Foreskin melanocyte (primary cell): ENCODE measurements at places on chromosomes 7 and 10.

- no peak for DNase-seq
Measured at GRCh38 chr10:32951111-32951510, 6.9 kb downstream of the ITGB1 start.

DNA sequence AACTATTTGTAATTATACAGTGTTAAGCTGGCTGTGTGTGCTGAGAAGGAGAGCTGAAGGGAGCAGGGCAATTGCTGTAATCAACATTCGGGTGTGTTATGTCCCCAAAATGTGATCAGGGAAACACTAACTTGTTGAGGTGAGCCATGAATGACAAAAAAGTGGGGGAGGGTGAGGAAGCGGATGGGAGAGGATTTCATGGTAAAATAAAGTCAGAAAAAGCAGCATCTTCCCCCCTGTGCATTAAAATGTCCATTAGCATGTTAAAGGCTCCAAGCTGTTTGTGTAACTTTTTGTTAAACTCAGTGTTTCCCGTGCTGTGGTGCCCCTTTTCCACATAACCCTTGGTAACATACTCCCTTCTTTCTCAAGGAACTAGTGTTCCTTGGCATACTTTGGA is 84.9 kb downstream of the ARID5B start:
- DNase-seq = no peak

DNA sequence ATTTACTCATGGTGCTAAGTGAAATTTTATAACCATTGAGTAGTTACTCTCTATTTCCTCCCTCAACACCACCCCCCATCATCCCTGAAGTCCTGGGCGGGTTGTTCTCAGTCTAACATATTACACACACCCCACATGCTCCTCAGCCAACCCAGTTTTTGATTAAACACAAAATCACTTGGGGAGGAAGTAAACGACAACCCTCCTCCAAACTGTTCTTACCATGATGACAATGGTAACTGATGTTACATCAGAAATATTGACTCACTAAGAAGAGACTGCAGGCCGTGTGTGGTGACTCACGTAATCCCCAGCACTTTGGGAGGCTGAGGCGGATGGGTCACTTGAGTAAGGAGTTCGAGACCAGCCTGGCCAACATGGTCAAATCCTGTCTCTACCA is 44.2 kb downstream of the RAB11FIP2 start:
- no peak for DNase-seq

- DNase-seq = peak; percentile 19
Measured at GRCh38 chr7:20624666-20625385, 9.4 kb downstream of the ABCB5 start.

DNA sequence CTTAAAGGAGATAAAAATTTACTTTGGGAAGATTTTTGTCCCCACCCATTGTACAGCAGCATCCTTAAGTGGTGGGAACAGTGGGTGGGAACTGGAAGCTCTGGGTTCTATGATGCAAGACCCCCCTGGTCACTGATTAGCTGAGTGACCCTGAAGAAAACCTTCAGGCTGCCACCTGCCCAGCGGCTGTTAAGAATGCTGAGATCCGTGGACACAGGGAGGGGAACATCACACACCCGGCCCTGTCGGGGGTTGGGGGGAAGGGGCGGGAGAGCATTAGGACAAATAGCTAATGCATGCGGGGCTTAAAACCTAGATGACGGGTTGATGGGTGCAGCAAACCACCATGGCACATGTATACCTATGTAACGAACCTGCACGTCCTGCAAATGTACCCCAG is 14.5 kb downstream of the CARD11 start:
- no peak for DNase-seq

GRCh38 chr10:69916118-69916517 is 114.4 kb downstream of the COL13A1 start:
- DNase-seq = no peak

DNA sequence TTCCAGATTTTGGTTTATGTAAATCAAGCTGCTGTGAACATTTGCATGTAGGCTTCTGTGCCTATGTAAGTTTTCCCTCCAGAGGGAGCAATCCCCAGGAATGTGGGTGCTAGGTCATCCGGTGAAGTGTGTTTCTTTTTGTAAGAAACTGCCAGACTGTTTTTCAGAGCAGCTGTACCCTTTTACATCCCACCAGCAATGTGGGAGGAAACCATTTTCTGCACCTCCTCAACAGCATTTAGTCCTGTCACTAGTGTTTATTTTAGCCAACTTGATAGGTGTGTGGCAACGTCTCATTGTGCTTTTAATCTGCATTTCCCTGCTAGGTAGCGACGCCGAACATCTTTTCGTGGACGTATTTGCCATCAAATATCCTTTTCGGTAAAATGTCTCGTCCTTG is 395.7 kb upstream of the FOXK1 start:
- DNase-seq = no peak

- DNase-seq = no peak
Measured at GRCh38 chr10:1291178-1292090, 235.2 kb downstream of the WDR37 start.

DNA sequence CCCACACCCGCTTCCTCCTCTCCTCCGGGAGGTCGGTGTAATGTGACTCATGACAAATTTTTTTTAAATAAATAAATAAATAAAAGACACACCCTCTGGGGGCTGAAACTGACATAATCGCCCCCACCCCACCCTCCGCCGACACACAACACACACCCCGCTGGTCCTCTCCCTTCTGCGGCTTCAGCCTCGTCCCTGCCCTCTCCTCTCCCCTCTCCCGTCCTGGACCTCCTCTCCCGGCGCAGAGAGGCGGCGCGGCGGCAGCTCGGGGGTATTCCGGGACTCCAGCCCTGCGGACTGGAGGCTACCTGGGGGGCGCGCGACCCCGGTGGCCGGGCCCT is 686 bp downstream of the ABI1 start:
- peak; percentile 56 for DNase-seq

GRCh38 chr10:97894092-97894491 is 44.4 kb downstream of the GOLGA7B start:
- DNase-seq = no peak

GRCh38 chr7:100604976-100605911 is 3.1 kb downstream of the PCOLCE start:
- DNase-seq = no peak

DNA sequence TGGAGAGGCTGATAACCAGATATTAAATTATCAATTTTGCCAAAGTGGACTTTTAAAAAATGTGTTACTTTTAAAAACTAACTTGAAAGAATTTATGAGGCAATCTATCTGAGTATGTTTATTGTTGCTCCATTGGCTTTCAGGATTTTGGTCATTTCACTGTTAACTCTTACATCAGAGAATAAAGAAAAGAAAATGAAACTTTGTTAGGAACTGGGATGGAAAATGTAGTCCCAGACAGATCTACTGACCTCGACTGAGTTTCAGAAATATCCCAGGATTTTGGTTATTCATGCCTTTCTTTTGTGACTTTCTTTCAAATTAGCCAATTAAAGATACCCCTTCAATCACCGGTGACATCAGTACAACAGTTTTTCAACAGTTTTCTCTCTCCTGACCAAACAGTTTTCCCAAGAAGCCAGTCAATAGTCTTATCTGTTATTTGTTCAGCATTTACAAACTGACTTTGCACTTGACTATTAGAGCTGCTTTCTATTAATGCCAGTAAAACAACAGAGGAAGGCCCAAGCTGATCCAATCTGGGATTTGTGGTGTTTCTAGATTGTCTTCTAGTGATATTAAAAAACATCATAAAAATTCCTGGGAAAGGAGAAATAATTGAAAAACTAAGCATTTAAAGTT is 35.8 kb downstream of the NRBF2 start:
- DNase-seq = no peak

GRCh38 chr7:23222439-23223030 is 24.0 kb upstream of the GPNMB start:
- DNase-seq = no peak

GRCh38 chr10:132752378-132752777 is 33.6 kb downstream of the NKX6-2 start:
- no peak for DNase-seq

GRCh38 chr7:128935342-128935730 is 2.4 kb upstream of the IRF5 start:
- DNase-seq = no peak

GRCh38 chr10:1290071-1290471 is 233.9 kb downstream of the WDR37 start:
- DNase-seq = no peak

GRCh38 chr10:30786131-30786530 is 156.6 kb upstream of the LYZL2 start:
- peak; percentile 10 for DNase-seq

DNA sequence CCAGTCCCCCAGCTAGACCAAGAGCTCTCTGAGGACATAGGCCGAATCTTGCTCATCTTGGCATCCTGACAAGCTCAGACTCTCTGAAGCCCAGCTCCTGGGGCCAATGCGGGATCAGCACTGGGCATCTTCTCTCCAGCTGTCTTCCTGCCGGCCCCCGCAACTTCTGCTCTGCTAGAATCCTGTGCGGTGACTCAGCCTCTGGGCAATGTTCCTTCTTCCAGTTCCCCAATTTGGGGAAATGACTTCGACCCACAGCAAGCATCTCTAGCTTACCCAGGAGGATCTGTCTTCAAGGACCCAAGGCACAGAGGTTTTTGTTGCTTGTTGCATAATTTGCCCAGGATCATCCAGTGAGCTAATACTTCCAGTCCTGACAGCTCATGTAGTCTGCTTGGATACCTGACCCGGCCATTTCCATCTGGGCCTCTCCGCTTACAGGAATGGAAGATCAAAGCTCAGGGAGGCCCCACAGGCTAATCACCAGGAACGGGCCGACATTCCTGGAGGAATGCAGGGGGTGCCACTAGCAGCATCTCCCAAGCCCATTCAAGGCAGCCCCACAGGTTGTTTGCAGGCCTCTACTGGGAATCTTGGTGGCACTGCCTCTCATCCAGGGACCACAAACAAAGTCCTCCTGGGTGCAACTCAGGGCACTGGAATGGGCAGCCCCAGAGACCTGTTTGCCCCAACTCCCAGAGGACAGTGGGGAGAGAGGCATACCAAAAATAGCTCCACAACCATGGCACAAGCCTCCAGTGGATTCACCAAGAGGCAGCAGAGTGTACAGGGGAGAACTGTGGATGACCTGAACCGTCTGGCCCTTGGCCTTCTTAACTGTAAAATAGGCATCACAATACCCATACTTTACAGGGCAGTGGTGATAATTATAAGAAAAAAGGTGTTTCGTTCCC is 151.9 kb downstream of the NEURL1 start:
- DNase-seq = no peak

- DNase-seq = peak; percentile 95
Measured at GRCh38 chr10:32958085-32959005, at the start of gene ITGB1. Gene ITGB1 (minus strand): TSS chr10:32958230. CDS start chr10:32935558, 22,672 bp downstream.

GRCh38 chr7:144379776-144380384 is 23.6 kb downstream of the NOBOX start:
- DNase-seq = no peak

DNA sequence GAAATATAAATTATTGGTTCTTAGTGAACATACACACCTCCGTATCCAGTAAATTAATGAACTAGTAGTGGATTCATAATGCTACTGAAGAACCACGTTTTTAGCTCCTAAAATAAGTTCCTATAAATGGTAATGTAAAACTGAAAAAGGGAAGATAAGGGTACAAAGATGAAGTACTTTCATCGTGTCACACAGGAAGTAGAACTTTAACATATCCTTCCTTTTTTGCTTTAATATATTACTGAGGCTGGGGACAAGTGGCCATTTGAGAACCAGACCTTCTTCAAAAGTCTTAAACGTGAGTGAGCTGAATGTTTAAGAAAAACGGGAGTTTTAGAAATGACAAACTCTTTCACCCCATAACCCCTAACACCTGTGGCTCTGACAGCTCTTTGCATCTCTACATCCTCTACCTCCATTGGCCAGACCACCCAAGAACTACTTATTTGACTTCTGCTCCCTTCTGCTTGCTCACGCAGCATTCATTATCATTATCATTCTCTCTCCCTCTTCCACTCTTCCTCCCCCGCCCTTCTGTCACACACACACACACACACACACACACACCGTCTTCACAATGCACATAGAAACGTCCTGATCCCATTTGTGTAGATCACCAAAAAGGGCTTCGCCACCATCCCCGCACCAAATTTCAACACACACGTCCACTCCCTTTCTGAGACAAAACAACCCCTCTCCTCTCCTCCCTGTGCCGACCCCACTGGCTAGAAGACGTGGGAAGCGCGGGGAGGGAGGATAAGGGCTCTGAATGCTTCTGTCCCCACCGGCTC is 677 bp downstream of the SKAP2 start:
- DNase-seq = peak; percentile 24

DNA sequence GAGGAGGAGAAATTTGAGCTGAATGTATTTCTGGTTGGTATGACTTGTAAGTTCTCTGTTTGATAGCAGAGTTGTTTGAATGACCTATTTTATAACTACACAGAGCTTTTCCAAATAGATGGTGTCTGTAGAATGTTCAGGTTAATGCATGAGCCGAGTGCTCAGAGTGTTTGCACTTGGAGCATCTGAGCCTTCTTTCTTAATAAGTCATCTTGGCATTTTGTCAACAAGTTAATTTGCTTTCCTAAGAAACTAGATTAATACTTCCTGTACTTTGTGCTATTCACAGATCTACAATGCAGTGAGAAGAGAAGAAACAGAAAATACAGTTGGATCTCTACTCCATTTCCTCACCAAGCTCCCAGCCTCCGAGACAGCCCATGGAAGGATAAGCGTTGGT is 138.2 kb downstream of the PLCE1 start:
- no peak for DNase-seq

DNA sequence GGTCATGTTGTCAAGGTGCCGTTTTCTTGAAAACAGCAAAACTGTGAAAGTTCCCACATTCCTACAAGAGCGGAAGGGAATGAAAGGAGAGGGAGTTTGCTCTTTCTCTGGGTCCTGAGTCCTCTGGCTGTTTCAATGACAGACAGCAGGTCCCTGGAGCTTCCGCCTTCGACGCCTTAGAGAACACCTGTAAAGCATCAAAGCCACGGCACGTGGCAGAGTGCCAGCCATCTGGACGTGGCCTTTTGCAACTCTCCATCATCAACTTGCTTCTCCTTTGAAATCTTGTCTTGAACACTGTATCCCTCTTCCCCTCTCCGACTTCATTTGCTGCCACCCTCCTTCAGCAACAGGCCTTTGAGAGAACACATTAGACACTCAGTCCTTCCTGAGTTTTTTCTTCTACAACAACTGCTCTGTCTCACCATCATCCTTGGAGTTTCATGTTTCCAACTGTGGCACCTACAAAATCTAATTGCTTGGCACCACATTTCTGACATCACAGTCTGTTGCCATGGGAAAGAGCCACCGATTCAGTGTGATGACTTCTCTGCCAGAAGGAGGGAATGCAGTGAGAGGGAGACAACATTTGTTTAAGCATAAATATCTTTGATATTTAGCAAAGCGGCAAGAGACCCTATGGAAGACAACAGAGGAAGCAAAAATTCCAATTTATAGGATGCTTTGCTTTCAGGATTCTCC is 204.9 kb upstream of the PTER start:
- DNase-seq = no peak

GRCh38 chr7:51658684-51659083 is 342.1 kb upstream of the COBL start:
- no peak for DNase-seq
